ENCODE measurements at places on chromosomes 7 and 10.

GRCh38 chr10:60777696-60778213 is 523 bp upstream of the CDK1 start:
- DNase-seq: no peak

- peak; percentile 39 for DNase-seq
These were observed 93.0 kb downstream of the ARHGAP22 start for GRCh38 chr10:48511875-48512231.

- peak; percentile 82 for DNase-seq
These were observed 10.8 kb downstream of the TLX1 start for GRCh38 chr10:101141616-101142532.

- DNase-seq: peak; percentile 23
These were observed 186.7 kb upstream of the HGF start for GRCh38 chr7:81956520-81956919.

DNA sequence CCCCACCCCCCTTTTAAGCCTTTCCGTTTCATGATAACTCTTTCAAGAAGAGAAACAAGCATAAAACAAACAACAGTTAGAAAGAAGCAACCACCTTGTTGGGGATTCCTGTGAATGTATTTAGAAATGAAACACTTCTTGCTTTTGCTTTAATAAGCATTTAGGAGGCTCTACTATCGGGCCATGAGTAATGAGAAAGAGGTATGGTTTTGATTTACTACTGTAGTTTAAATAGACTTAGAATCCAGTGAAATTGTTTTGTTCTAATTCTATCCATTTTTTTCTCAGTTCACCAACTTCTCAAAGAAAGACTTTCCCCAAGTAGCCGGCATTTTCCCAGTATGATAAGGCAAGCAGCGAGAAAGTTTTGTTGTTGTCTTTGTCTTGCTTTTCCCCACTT is 168.7 kb upstream of the HABP2 start:
- no peak for DNase-seq

DNA sequence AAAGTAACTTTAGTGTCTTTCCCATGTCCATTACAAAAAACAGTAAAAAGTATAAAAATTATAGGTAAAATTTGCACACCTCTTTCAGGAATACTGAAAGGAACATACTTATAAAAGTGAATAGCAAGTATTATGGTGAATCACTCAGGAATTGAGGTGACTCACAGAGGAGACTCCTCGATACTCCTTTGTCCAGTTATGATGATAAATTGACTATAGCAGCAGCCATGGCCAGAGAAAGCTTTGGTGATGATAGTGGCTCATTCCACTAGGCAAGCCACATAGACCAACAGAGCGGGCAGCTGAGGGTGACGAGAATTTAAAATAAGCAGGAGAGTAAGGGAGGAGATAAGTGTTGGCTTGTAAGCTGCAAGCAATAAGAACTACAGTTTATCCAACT is 1231.1 kb upstream of the CELF2 start:
- DNase-seq: peak; percentile 62

GRCh38 chr7:46675456-46675855 is 754.4 kb upstream of the IGFBP3 start:
- peak; percentile 20 for DNase-seq

DNA sequence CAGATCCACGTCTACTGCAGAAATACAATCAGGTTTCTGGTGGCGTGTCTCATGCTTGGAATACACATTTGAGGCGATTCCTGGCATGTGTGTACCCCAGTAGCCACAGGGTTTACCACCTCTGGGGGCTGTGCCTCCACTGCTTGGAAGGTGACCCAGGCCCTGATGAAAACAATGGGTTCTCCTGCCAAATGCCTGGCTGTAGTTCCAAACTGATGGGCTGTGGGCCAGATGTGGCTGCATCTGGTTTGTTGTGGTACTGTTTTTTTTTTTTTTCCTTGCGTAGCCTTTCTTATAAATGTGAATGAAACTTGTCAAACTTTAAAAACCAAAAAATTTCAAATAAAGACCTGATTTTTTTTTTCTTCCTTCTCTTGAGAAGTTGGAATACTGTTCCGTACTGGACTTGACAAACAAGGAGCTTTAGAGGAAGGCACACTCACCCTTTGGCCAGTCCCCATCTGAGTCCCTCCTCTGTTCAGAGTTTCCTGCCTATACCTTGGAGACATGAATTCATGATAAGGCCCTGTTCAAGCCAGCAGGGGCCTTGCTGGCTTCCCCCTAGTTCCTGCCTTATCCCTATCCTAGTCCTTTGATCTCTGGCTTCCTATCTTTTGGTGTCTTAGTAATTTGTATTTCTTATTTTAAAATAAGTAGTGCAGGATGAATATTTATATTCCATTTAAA is 217.1 kb downstream of the PHTF2 start:
- DNase-seq: no peak

GRCh38 chr10:23364378-23364777 is 19.8 kb upstream of the C10orf67 start:
- DNase-seq: no peak

DNA sequence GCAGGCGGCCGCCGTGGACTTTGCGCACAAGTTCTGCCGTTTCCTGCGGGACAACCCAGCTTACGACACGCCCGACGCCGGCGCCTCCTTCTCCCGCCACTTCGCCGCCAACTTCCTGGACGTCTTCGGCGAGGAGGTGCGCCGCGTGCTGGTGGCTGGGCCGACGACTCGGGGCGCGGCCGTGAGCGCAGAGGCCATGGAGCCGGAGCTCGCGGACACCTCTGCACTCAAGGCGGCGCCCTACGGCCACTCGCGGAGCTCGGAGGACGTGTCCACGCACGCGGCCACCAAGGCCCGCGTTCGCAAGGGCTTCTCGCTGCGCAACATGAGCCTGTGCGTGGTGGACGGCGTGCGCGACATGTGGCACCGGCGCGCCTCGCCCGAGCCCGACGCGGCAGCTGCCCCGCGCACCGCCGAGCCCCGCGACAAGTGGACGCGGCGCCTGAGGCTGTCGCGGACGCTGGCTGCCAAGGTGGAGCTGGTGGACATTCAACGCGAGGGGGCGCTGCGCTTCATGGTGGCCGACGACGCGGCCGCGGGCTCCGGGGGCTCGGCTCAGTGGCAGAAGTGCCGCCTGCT is 14.1 kb downstream of the SH2B2 start:
- no peak for DNase-seq

- no peak for DNase-seq
These were observed 156.1 kb downstream of the MAD1L1 start for GRCh38 chr7:2076649-2077064.

DNA sequence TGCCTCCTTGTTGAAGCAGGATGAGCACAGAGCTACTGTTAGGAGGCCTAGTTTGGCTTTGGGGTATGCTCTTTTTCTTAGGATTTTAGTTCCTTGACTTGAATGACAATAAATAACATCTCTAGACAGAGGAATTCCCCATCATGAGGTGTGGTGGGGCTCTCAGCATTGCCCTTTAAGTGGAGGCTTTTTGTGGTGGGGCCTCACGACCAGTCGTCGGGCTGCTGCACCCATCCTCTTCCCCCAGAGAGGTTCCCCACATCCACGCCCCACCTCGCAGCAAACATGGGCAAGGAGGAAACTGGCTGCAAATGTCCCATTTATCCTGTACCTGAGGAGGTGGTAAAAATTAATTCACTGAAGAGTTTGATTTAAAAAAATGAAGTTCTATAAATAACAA is 36.1 kb upstream of the TARP start:
- DNase-seq: no peak

- DNase-seq: no peak
These were observed 160.1 kb downstream of the CFTR start for GRCh38 chr7:117639966-117640365.

- no peak for DNase-seq
These were observed 493.2 kb upstream of the ADARB2 start for GRCh38 chr10:2230478-2230877.

DNA sequence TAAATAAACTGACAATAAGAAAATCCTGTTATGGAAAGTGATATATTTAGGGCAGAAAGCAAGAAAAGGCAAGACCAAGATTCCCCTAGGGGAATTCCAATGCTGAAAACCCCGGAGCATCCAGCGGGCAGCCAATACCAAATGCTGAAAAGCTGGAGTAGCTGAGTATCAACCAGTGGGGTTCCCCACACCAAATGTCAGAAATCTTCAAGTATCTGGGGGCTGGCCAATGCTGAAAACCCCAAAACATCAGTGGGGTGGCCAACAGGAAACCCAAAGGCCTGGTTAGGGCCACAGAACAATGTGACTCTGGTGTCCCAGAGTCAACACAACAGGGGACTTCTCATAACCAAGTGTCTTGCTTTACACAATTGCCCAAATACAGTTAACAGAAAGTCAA is 271.8 kb upstream of the CACNA2D1 start:
- DNase-seq: no peak

Data from epithelial cell of esophagus (primary cell).